Cerebellum (tissue), 4 donors: ENCODE measurements at places on chromosomes 6 and 20. TPM values are rescaled to one million over a fixed set of nuclear protein-coding genes. Genes with fewer than 3 reads are reported as not detected.
A peak's percentile ranks its signal among the peaks of the same experiment; 100 is the strongest.

- DNase-seq = no peak
Measured at GRCh38 chr20:24207803-24208300, 219.3 kb upstream of the GGTLC1 start.

GRCh38 chr20:34566978-34567891 is 8.7 kb downstream of the MAP1LC3A start:
- DNase-seq = no peak

DNA sequence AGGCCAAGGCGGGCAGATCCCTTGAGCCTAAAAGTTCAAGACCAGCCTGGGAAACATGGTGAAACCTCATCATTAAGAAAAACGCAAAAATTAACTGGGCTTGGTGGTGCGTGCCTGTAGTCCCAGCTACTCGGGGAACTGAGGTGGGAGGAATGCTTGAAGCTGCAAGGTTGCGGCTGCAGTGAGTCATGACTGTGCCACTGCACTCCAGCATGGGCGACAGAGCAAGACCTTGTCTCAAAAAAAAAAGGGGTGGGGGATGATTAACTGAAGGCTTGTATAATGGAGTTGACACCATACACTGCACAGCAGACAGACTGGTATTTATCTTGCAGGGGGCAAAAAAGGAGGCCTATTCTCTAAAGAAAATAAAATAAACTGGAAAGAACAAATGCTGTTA is 27.7 kb downstream of the SRPK1 start:
- DNase-seq = no peak

- no peak for DNase-seq
Measured at GRCh38 chr6:24419526-24419925, 16.8 kb downstream of the MRS2 start.

DNA sequence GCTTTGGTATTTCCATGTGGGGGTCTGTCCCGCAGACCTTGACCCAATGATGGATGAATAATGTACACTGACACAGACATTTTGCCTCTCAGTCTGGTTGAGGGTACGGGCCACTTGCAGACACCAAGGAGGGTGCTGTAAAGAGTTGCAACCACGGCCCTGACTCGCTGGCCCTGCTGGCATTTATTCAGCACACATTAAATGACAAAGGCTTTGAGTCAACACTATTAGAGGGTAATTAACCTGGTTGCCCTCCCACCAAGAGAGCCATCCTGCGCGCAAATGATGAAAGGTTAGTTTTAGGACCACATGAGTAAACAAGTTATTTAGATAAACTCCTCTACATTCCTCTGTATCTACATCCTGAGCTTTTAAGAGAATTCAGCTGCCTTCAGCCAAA is 308.9 kb upstream of the MMS22L start:
- no peak for DNase-seq

DNA sequence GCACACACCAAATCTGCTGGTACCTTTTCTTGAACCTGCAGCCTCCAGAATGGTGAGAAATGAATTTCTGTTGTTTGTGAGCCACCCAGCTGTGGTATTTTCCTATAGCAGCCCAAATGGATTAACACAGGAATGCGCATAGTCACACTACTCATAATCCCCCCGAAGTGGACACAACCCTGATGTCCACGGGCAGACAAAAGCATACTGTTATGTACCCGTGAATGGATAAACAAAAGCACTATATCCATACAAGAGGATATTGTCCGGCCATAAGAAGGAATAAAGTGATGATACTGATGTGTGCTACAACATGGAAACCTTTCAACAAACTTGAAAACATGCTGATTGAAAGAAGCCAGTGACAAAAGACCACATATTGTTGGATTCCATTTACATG is 25.1 kb upstream of the RPP40 start:
- no peak for DNase-seq

GRCh38 chr20:42587427-42587826 is 602.3 kb downstream of the PTPRT start:
- DNase-seq = no peak

GRCh38 chr6:34546551-34547321 is 9.4 kb downstream of the SPDEF start:
- peak; percentile 87 for DNase-seq

GRCh38 chr20:49629606-49630005 is 61.7 kb upstream of the PTGIS start:
- no peak for DNase-seq

- DNase-seq = peak; percentile 6
Measured at GRCh38 chr20:39903806-39904465, 785.1 kb downstream of the MAFB start.

DNA sequence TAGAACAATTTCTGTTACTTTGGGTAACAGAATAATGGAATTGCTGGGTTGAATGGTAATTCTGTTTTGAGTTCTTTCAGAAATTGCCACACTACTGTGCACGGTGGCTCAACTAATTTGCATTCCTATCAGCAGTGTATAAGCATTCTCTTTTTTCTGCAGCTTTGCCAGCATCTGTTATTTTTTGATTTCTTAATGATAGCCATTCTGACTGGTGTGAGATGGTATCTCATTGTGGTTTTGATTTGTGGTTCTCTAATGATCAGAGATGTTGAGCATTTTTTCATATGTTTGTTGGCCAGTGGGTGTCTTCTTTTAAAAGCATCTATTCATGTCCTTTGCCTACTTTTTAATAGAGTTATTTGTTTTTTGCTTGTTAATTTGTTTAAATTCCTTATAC is 846.8 kb downstream of the KIF16B start:
- no peak for DNase-seq

DNA sequence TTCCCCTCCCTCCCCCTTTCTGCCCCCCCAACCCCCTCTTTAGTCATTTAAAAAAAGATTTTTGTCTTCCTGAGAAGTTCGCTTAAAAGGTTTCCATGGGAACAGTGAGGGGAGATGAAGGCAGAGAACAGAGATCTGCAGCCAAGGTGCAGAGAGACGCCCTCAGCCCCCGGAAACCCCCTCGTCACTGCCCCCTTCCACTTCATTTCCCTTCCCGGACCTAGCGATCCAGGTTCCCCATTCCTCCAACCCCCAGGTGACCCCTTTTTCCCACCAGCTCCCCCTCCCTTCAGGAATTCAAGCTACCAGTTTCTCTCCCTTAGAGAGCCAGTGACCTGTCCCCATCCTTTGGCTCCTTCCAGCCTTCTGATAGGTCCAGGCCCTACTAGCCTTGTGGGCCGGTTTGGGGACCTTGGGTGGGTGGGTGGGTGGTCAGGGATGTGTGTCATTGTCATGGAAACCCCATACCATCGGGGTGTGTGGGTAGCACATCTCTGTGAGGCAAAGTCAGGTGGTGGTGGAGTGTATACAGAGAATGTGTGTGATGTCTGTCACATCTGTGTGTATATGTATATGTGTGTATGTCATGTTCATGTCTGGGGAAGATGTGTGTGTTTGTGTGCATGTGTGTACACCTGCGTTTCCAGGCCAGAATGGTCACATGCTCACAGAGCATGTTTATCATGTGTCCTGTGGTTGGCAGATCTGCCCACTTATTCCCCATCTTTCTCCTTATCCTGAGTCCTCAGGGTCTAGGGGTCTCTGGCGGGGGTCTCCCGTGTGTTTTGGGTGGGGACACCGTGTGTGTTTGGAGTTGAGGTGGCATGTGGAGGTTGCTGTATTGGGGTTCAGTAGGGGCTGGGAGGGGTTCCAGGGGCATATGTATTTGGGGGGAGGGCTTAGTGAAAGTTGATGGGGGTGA is 7.0 kb downstream of the SYNGAP1 start:
- DNase-seq = no peak

- DNase-seq = no peak
Measured at GRCh38 chr20:25514747-25515340, 70.5 kb downstream of the NINL start.

- no peak for DNase-seq
Measured at GRCh38 chr6:29528988-29529560, 30.5 kb downstream of the UBD start.

DNA sequence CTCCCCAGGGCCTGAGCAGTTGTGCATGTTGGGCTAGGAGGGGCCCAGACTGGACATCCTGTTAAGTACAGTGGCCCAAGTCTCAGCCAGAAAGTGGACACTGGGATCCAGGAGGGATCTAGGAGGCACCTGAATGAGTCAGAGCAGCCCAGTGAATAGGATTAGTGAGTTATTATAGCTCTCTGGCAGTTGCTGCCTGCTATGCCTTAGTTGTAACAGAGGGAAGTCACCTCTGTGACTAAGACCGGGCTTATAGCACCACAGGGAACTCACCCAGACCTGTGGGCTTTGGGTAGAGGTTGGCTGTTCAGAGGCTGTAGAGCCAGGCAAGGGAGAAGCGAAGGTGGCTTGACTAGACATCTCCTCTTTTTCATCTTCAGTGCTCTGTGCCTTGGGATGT is 39.0 kb upstream of the AAR2 start:
- no peak for DNase-seq

- DNase-seq = no peak
Measured at GRCh38 chr20:3800256-3800877, 4.3 kb downstream of the CDC25B start.

DNA sequence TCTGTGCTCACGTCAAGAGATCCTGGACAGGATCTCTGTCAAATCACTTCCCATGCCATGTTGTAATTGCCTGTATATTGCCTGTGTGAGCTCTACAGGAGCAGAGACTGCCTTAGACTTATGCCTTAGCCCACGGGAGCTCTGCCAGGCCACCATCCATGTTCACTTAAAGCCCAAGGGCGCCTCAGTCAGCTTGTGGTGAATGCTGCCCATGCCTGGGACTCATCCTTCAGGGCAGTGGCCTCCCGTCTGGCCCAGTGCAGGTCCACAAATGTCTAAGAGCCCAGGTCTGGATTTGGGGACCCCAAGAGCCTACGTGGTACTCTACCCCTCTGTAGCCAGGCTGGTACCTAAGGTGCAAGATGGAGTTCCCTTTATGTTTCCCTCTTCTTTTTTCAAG is 22.4 kb upstream of the BPIFA2 start:
- DNase-seq = no peak

DNA sequence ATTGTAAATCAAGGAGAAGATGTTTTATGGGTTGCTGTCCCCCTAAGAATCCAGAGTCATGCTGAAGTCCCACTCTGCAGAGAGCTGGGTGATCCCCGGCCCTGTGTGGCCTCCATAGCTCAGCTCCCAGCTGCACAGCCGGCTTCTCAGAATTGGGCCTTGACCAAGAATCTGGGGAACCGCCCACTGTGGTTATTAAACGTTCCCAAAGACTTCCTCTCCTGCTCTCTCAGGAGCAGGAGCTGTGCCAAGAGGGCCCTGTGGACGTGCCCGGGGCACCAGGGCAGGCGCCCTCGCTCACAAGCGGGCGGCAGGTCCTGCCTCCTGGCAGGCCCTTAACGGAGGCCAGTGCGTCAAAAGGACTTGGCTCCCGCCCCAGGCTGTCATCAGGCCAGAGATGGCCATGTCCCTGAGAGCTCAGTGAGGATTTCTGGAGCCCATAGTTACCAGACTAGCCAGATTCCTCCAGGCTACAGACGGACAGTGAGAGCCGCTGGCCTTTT is 30.4 kb downstream of the ZC3H12D start:
- DNase-seq = peak; percentile 91

- DNase-seq = peak; percentile 56
Measured at GRCh38 chr20:1803061-1803931, 91.9 kb upstream of the SIRPA start.

The LY86 gene
- 2.6 TPM for total RNA-seq

The MATN4 gene
- not detected for total RNA-seq

The KCNQ2 gene
- 116 TPM for total RNA-seq

The CD40 gene
- total RNA-seq = 1.6 TPM

The B3GAT2 gene
- 17.2 TPM for total RNA-seq

The SPATA2 gene
- 2.6 TPM for total RNA-seq

The BACH2 gene
- 23.6 TPM for total RNA-seq

The SMLR1 gene
- not detected for total RNA-seq

The CNBD2 gene
- total RNA-seq = 5.2 TPM

The PLN gene
- 0.45 TPM for total RNA-seq

The C6orf141 gene
- total RNA-seq = 2.6 TPM

The C6orf132 gene
- total RNA-seq = not detected

The RFX6 gene
- not detected for total RNA-seq

The RAET1G gene
- not detected for total RNA-seq

The CDC40 gene
- 18.2 TPM for total RNA-seq
